ENCODE measurements at places on chromosomes 1 and 21.

DNA sequence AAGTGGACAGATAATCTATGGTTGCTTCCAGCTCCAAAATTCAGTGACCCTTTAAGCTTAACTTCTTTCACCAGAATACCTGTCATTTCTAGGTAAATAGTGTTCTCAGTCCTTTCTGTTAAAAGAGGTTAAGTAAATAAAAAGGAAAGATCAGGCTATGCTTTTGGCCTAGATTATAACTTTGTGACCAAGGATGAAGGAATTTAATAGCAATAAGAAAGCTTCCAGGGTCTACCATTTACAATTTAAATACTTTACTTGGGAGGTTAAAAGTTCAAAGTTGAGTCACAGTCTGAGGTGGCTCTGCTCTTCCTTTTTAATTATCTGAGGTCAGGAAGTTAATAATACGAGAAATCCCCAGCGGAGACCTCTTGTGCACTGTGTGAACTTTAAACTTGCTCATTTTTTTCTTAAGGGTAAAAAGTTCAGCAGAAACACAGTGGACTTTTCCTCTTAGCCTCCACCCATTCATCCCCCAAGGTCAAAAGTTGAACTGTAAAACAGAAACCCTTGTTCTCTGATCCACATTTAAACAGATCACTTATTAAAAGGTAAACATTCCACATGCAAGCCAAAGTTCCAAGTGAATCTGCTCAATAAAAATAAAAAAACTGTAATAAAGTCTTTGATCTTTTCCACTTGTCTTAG is 187.1 kb downstream of the NRIP1 start:
- no peak for DNase-seq

GRCh38 chr1:201310986-201311355 is 27.7 kb downstream of the PKP1 start:
- no peak for DNase-seq

- no peak for DNase-seq
Measured at GRCh38 chr1:154866257-154867063, 3.6 kb downstream of the KCNN3 start.

DNA sequence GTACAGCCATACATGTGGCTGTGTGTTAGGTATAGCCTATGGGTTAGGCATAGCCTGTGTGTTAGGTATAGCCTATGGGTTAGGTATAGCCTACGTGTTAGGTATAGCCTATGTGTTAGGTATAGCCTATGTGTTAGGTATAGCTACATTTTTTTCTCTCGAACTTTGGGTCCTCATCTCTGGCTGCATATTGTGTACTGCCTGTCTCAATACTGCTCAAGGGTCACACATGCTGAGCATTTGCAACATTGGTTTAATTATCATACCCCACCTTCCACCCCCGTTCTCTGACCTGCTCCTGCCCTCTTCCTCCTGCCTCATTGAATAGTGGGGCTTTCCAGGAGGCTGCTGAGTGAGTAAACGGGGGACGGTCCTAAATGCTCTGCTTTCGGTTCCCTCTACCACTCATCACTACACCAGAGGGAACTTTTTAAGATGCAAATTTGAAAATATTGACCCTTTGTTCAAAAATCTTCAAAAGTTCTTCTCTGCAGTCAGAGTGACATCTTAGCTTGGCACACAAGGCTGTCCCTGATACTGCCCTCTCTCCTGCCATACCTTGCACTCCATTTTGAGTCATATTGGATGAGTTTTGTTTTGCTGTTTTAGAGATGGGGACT is 17.8 kb downstream of the OR2B11 start:
- DNase-seq = peak; percentile 23

DNA sequence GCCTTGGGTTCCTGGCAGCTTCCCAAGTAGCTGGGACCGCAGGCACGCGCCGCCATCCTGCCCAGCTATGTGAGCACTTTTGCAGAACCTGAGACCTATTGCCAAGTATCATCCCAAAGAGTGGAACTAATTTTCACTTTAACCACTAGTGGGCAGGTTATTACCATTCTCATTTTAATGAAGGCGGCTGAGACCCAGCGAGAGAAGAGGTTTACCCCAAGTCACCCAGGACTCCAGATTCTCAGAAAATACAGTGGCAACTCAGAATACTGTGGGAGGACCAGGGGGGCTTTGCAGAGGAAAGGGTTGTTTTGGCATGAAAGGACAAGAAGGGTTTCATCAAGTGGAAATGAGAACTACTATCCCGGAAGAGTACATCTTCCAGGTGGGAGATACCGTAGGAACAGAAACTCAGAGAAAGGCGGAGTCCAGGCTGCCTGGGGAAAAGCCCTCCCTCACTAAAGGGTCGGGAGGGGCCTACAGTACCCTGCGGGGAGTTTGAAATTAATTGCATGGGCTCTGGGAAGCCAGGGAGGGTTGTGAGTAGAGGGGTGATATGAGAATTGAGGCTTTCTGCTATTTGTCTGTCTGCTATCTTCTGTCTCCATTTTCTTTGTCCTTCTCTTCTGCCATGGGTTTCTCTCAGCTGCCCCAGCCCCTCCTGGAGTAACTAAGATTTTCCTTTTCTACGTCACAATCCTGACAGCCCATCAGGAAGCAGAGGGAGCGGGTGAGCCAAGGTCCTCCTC is 7.2 kb upstream of the SEMA4A start:
- peak; percentile 81 for DNase-seq

All from CD4-positive, alpha-beta T cell treated with Interleukin-21 for 1 hour (primary cell).